ENCODE measurements at places on chromosomes 11 and 22. TPM values are rescaled to one million over a fixed set of nuclear protein-coding genes. Genes with fewer than 3 reads are reported as not detected.

DNA sequence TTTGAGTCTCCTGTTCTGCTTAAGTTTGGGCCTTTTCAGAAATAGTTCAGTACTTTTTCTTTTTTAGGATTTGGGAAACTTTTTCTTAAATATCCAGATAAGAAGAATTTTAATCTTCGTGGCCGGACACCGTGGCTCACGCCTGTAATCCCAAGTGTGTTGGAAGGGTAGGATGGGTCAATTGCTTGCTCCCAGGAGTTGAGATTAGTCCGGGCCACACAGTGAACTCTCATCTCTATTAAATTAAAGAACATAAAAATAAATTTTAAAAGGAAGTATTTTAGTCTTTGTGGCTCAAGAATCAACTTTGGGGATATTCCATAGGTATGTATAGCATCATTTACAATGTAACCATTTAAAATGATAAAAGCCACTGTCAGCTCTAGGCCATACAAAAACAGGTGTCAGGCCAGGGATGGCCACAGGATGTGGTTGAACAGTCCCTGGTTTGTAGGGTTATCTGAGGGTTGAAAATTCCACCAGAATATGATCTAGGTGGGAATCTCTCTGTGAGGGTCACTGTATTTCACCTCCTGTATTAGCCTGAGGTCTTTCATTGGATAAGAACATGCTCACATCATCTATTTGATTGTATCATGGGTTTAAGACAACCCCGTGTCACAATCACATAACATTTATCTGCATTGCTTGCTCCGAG lies 115.6 kb downstream of the GGTLC2 start:
- DNase-seq: no peak

DNA sequence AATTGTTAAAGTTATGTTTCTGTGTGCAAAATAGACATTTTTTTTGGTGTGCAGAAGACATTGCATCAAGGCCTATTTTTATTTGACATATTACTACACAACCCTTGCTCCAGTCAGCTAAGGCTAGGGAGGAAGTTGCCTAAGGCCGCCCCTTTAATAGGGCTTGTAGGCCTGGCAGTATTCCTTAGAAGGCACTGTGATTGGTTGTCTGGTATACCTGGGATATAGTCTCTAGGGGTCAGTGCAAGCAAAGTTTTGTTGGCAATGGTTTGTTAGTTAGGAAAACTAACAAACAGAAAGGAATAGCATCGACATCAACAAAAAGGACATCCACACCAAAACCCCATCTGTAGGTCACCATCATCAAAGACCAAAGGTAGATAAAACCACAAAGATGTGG lies 16.9 kb downstream of the CCDC15 start:
- no peak for DNase-seq

Gene WNT7B
- polyA plus RNA-seq: 18.7 TPM

GRCh38 chr11:61168800-61169199 lies 7.6 kb upstream of the VPS37C start:
- no peak for DNase-seq

GRCh38 chr11:96761451-96761850 lies 371.6 kb downstream of the JRKL start:
- DNase-seq: no peak

GRCh38 chr11:115263799-115264656 lies 240.2 kb downstream of the CADM1 start:
- DNase-seq: no peak

- no peak for DNase-seq
These were observed 555.2 kb downstream of the SOX6 start for GRCh38 chr11:15801126-15801525.

Measured in right lung (tissue), 10 donors.